NCI-H748 treated with DMSO at 0.1 percent for 48 hours (cell line): ENCODE measurements at places on chromosomes 7 and 10.

- DNase-seq: no peak
Observed at GRCh38 chr7:100606313-100606712, 4.2 kb downstream of the PCOLCE start.

DNA sequence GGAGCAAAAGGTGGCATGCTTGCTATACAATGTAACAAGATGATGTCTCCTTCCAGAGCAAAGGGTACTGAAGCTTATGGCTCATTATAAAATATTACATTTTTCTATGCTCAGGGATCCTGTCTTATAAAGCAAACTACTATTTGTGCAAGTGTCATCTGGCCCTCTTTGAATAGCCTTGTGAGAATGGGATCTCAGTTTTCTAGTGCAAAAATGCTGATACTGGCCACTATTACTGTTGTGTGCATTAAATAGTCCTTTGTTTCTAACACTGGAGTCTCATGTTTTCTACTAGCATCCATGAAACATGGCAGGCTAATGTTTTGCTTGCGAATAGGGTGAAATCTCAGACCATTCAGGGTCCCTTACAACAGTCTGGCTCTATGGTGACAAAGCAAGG is 823.0 kb downstream of the REEP3 start:
- DNase-seq: no peak

DNA sequence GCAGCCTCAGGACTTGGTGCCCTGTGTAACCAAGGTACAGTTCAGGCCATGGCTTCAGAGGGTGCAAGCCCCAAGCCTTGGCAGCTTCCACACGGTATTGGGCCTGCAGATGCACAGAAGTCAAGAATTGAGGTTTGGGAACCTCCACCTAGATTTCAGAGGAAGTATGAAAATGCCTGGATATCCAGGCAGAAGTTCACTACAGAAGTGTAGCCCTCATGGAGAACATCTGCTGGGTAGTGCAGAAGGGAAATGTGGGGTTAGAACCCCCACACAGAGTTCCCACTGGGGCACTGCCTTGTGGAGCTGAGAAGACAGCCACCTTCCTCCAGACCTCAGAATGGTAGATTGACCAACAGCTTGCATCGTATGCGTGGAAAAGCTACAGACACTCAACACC is 3.4 kb upstream of the SEM1 start:
- DNase-seq: no peak

- DNase-seq: no peak
Observed at GRCh38 chr10:61539876-61540275, 86.7 kb upstream of the TMEM26 start.
